PC-9 (cell line): ENCODE measurements at places on chromosomes 6 and 20. TPM values are rescaled to one million over a fixed set of nuclear protein-coding genes. Genes with fewer than 3 reads are reported as not detected.

DNA sequence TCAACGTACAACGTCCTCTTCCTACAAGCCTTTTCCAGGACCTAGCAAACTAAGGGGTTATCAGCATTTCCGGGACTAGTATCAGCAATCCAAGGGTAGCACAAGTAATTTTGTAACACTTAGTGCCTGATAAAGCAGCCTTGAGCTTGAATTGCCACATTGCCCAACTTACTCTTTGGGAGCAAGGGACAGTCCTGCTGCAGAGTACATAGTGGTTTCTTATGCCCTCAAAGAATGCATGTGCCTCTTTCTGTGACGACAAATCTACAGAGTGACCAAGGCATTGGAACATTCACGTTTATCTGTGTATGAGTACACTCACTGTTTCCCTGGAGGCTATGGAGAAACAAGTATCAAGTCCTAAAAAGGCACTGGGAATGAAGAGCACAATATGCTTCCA, 3.2 kb upstream of the ID4 start:
- no peaks in the 10 kb centered on the region for H3K36me3 ChIP-seq
- no peak for DNase-seq
- peaks cover 12% of the 10 kb centered on the region for H3K27me3 ChIP-seq
- no peak overlapping the region for H3K4me3 ChIP-seq
- H3K27ac ChIP-seq: no peak overlapping the region

ZNF512B gene
- total RNA-seq: 24.3 and 28.1 TPM in 2 replicates

TOX2 gene
- 24.0 and 30.1 TPM in 2 replicates for total RNA-seq

DNA sequence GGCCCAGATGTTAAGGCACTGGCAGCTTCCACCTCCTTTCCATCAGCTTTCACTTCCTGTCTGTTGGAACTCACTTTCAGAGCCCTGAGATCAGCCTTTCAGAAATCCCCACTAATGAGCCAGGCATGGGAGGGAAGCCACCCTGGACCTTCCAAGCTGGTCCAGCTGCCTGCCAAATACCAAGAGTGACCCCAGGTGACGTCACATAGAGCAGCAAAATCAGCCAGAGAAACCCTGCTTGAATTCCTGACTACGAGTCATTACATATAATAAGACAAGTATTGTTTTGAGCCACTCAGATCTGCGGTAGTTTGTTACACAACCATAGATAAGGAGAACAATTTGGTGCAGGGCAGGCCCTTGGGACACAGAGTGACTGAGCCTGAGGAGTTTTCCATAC, 556.0 kb upstream of the JAG1 start:
- DNase-seq: peak; percentile 88
- H3K4me3 ChIP-seq: peak overlapping the region; percentile 14; the same call in 1 of the 2 replicates
- H3K27me3 ChIP-seq: no peaks in the 10 kb centered on the region
- H3K36me3 ChIP-seq: no peaks in the 10 kb centered on the region
- peaks cover 17% of the 10 kb centered on the region for H3K4me1 ChIP-seq
- H3K27ac ChIP-seq: peak overlapping the region; percentile 44

DNA sequence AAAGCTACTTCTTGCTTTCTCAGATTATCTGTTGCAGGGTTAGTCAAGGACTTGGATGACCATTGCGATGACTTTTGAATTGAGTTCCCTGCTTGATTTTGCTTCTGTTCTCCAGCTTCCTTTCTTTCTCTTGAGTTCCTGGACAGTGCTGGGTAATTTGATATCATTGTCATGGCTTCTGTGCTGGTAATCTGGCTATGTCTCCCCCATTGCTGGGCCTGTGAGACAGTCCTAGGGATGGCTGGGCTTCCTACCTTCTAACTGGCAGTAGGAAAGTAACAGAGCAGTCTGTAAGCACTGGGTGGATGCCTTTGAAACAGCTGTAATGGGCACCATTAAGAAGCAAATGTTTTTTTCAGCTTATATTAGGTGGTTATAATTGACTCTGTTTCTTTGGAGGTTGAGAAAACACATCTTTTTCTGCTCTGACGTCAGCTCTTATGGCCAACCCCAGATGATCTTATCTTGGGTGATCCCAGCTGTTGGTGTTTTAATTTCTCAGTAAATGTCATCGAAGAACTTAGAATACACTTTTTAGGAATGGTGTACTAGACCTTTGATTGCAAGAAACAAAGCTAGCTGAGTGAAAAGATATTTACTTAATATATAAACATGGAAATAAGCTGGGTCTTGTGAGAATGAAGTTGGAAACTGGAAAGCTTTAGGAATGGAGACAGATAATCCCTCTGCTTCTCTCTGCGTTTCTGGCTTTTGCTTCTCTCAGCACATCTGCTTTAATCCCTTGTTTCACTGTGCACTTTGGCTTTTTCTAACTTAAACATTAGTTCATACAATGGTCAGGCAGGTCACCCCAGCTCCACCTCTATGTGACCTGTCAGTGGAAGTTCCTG, 195.0 kb upstream of the MAN1A1 start:
- H3K27me3 ChIP-seq: no peaks in the 10 kb centered on the region
- H3K36me3 ChIP-seq: no peaks in the 10 kb centered on the region
- no peak overlapping the region for H3K27ac ChIP-seq
- no peak overlapping the region for H3K4me3 ChIP-seq
- H3K4me1 ChIP-seq: peaks cover 15% of the 10 kb centered on the region
